Fibroblast of upper back skin (primary cell): ENCODE measurements at places on chromosomes 7 and 10.
A peak's percentile ranks its signal among the peaks of the same experiment; 100 is the strongest.

DNA sequence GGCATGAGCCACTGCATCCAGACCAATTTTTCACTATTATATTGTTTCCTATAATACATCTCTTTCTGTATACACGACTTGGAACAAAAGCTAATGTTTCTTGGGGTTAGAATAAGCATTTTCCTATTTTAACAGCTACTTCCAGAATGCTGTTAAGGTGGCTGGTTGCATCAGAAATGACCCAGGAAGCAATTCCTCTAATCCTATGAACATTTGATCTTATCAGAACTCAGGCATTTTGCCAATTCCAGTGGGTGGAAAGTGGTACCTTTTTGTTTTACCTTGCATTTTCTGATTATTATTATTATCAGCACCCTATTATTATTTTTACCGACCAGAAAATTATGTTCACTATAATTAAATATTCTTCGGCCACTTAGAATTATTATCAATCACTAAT is 73.3 kb downstream of the NDUFB2 start:
- DNase-seq, result no peak

GRCh38 chr10:72692994-72693781 is 1.2 kb downstream of the MCU start:
- DNase-seq, result peak; percentile 53

DNA sequence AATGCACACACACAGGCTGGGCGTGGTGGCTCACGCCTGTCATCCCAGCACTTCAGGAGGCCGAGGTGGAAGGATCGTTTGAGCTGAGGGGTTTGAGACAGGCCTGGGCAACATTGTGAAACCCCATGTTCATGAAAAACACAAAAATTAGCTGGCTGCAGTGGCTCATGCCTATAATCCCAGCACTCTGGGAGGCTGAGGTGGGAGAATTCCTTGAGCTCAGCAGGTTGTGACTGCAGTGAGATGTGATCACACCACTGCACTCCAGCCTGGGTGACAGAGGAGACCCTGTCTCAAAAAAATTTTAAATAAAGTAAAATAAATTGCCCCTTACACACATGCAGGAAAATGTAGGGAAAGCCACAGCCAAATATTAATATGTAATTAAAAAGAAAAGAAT is 44.1 kb downstream of the RNF32 start:
- no peak for DNase-seq

GRCh38 chr10:53839440-53840039 is 961.5 kb downstream of the PCDH15 start:
- DNase-seq, result peak; percentile 13

GRCh38 chr7:1535100-1535458 is 4.6 kb downstream of the MAFK start:
- DNase-seq, result no peak

GRCh38 chr7:30390736-30391636 is 87.6 kb downstream of the NOD1 start:
- DNase-seq, result no peak

DNA sequence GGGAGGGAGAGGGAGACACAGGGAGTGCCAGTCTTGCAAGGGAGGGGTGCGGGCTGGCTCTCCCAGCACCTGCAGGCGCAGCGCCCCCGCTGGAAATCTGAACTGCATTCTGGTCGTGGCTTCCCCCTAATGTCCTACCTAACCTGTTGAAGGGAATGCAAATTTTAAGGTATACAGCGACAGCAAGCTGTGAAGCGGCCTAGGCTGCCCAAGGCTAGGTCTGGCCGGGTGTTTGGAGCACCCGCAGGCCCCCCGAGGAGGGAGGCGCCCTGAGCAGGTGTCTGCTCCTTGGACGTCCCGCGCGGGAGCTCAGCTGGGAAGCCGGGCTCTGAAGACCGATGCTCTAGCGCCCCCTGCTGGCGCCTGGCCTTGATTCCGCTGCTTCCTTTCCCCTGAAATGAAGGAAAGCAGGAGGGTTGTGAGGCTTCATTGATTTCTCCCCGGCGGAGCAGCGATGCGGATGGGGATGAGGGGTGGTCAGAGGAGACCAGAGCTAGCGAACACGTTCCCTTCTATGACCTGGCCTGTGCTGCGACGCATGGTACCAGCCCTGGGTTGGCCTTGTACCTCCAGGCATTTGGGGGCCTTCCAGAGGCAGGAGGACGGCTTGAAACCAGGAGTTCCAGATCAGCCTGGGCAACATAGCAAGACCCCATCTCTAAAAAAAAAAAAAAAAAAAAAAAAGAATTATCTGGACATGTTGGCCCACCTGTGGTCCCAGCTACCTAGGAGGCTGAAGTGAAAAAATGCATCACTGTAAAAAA is 601.3 kb downstream of the GALNT17 start:
- peak; percentile 69 for DNase-seq

DNA sequence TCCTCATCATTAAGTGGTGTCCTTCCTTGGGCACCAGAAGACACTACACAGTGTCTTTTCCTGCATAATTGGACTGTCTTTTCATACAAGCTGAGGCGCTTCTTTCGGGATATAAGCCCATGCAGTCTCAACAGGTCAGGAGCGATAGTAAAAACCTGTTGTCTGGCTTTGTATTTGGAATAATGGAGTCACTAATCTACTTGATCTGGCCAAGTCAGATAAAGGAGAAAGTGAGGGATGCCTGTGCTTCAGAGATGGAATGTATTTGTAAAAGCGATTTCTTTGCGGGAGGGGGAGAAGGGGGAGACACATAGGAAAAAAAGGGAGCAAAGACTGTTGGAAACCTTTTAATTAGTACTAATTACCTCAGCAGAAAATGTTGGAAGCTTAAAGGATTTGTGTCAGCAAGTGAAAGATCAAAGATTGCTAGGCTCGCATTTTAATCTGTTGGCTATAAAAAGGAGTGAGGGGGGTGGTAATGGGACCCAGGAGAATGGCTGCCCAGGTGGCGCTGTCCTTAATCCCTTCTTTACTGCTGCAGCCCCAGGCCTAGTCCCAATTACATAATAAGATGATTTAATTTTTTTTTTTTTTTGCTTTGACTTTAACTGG is 581.4 kb downstream of the LRMDA start:
- no peak for DNase-seq

- no peak for DNase-seq
These were observed 116.8 kb downstream of the OR13A1 start for GRCh38 chr10:45198486-45199204.
